ENCODE measurements at places on chromosomes 11 and 22.

DNA sequence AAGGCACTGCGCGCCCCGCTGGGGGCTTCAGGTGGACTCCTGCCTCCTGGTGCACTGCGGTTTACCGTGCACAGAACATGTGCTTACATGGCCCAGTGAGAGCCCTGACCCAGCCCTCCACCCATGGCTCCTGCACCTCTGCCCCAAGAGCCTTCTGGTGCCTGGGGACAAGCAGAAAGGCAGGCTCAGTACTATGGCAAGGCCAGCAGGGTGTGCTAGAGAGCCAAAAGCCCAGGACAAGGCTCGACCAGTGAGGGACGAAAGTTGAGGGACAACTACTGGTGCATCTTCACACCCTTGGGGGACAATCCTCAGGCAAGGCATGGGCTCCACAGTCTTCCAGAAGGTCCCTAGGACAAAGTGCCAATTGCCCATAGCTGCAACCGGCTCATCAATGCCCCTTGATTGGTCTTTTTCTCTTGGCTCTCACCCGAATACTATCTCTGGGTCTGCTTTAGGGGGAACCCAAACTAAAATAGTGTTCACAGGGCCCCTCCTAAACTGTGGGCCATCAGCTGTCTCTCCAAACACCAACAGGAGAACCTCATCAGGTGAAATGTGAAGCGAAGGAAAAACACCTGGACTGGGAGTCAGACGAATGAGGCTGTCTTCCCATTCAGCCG is 13.5 kb downstream of the PGA5 start:
- no peak for DNase-seq

DNA sequence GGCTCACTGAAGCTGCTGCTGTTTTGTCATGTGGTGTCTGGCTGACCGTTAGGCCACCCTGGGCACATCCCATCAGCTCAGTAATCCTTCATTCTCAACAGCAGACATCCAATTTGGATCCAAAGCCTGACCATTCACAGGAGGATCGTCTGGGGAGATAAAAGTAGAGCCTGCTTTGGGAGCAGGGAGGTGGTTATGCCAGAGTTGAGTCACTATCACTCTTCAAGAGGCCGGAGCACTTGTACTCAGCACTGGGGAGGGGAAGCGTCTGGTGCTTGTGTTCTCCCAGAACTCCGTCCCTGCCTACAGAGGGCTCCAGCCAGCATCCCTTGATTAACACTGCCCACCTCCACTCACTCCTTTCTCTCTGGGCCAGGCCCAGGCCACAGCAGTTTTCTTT is 382.6 kb downstream of the OPCML start:
- DNase-seq, result no peak

DNA sequence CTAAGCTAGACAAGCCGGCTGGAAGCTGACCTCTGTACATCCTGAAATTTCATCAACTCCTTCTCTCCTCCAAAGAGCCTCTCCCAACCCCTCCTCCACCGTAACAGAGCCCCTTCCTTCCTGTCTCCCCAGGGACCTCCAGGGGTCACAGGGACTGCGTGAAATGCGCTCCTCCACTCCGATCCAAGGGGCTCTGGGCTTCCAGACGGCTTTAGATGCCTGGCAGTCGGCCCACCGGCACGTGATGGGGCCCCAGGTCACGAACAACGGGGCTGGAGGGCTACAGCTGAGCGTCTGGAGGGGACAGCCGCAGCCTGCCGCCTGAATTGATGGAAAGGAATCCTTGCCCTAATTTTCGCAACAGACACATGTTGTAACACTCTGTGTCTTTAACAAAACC is 264.1 kb downstream of the MN1 start:
- no peak for DNase-seq

DNA sequence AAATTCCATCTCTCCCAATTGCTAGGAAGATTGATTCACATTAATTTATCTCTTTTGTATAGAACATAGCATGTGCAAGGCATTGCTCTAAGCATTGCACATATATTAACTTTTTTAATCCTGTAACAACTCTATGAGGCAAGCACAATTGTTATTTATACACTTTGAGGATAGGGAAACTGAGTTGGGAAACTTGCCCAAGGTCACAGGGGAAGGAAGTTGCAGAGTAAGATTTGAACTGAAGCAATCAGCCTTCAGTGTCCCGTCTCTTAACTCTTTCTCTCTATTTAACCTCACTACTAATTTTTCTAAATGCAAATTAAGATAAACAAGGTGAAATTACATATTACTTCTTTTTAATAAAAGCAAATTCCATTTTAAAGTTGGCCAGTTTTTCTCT is 22.2 kb downstream of the OR56B4 start:
- no peak for DNase-seq

GRCh38 chr11:8205566-8205965 is 36.7 kb upstream of the RIC3 start:
- DNase-seq, result no peak

DNA sequence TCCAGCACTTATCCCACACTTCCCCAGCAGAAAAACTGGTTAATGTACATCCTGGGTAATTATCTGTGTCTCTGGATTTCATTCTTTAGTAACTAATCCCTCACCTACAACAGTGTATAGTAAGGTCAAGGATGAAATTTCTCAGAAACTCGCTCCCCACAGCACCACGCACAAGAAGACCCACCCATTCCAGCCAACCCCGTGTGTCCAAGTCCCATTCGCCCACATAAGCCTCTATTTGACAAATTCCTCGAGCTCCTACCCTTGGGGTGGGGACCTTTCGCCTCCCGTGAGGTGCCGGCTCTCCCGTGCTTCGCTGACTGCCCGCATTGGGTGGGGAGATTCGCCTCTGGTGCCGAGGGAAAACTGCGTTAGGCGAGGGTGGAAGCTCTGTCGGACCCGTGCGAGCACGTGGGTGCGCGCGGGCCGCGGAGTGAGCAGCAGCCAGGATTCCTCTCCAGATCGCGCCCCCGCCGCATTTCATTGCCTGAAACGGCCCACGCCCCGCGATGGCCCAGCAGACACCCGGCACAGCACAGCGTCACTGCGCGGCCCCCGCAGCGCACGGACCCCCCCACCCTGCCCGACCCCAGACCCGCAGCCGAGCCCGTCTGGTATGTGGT is 866 bp downstream of the EXPH5 start:
- DNase-seq, result peak; percentile 18

DNA sequence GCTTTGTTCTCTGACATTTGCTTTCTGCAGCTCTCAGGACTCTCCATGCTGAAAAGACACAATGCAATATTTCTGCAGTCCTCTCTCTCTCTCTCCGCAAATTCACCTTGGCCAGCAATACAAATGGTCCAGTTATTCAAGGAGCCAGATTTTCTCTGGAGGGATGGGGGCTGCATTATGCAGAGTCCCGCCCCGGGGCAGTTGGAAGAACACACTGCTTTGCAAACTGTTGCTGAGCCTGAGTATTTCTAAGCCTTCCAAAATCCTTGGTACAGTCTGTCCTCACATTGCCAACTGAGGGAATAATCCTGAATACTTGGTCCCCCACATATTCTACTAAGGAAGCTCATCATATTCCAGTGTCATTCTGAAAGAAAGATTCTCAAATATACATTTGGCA is 94.3 kb upstream of the ZC3H12C start:
- no peak for DNase-seq

- no peak for DNase-seq
Observed at GRCh38 chr11:132528181-132528580, 1004.1 kb downstream of the OPCML start.

GRCh38 chr11:1932105-1932480 is 12.6 kb downstream of the TNNT3 start:
- DNase-seq, result no peak

DNA sequence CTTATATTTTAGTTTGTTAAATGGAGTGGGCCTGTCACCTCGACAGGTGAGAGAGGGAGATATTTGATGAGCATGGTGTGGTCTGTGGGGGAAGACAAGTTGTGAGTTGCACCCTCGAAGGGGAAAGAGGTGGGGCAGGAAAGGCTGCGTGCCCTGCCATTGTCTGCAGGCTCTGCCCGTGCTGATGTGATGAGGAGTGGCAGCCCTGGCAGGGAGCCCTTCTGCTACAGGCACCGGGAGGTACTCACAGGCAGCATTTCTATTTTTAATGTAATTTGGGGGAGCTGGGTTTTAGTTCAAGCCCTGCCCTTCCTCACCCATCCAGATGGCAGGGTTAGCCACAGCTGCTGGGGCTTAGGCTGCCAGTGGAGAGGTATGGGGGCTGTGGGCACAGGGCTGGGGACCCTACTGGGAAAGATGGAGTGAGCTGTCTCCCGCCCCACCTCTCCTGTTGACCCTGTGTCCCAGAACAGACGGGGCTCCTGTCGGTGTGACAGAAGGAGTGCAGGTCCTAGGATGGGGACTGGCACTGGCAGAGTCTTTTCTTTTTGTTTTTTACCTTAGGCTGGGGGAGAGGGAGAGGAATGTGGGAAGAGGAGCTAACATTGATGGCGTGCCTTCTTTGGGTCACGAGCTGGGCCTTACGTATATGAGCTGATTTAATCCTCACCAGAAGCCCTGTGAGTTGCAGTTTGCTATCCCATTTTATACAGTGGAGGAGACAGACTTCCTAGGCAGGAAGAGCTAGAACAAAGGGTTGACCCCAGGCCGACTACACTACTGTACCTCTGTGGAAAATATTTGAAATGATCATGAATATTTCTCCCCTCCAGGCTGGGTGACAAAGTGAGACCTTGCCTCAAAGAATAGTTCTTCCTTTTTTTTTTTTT is 51.6 kb downstream of the CEP164 start:
- no peak for DNase-seq

DNA sequence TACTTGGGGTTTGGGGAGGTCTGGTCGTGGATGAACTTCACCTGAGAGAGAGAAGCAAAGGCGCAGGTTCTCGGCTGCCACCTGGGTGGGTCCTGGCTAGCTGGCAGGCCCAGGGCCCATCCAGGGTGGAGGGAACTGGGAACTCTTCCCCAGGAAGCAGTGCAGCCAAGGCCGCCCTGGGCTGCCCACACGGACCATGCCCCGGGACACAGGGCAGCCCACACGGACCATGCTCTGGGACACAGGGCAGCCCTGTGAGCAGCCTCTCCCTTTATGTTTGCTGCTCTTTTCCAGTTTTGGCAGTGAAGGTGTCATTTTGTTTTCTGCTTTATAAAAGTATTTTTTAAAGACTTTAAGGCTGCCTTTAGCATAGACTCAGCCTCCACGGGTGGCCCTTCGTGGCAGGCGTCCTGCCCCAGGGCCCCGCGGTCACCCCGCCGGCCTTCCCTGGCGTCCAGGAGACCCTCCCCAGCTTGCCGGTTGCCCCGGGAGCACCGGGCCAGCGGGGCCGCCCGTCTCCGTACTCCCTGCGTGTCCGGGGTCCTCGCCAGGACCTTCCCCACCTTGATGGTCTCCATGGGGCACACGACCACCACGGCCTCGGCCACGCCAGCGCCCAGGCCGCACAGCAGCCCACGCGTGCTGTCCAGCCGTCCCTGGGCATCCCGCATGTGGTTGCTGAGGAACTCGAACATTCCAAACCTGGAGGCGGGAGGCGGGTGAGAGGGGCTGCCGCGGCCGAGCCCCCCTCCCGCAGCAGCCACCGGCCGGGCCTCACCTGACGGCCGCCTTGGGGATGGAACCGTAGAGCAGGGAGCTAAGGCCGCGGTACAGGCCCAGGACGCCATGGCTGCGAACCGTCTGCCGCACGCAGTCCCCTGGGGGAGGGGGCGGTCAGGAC is 1.1 kb downstream of the SLC25A1 start:
- no peak for DNase-seq

DNA sequence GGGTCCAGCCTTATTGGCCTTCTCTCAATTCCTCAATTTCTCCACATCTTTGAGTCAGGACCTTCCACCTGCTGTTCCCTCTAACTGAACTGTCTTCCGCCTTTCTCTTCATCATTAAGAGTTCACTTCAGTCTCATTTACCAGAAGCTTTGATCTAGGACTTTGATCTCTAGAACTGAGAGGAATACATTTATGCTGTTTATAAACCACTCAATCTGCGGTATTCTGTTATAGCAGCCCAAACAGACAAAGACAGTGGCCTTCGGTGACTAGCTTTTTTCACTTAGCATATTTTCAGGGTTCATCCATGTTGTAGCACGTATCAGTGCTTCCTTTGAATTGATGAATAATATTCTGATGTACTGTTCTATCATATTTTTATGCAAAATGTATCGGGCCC is 10.5 kb downstream of the CLPB start:
- no peak for DNase-seq

DNA sequence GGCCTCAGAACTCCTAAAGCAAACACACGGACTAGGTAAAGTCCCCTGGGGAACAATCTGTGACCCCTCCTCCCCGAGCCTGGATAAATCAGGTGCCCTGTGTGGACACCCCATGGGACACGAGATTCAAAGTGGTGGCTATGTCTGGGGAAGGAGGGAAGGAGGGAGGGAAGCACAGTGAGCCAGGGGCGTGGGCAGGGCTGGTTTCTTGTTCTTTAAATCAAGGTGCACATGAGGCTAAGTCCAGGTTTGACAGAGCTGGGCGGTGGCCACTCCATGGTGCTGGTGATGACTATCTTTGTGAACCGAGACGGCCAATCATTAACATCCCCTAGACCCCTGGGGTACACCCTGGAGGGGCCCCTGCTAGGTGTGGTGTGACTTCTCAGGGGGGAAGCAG is 20.3 kb upstream of the TH start:
- DNase-seq, result no peak

Measured in thoracic aorta (tissue), 2 donors.